ENCODE measurements at places on chromosomes 3 and 15. TPM values are rescaled to one million over a fixed set of nuclear protein-coding genes. Genes with fewer than 3 reads are reported as not detected.

The NR1I2 gene
- 0.08 TPM for total RNA-seq

The ALDH1A2 gene
- total RNA-seq: not detected

The LRTM1 gene
- total RNA-seq: not detected

The SCN11A gene
- total RNA-seq: not detected

The ULK4 gene
- total RNA-seq: 5.0 TPM
